AML-193 (cell line): ENCODE measurements at places on chromosomes 6 and 20.

DNA sequence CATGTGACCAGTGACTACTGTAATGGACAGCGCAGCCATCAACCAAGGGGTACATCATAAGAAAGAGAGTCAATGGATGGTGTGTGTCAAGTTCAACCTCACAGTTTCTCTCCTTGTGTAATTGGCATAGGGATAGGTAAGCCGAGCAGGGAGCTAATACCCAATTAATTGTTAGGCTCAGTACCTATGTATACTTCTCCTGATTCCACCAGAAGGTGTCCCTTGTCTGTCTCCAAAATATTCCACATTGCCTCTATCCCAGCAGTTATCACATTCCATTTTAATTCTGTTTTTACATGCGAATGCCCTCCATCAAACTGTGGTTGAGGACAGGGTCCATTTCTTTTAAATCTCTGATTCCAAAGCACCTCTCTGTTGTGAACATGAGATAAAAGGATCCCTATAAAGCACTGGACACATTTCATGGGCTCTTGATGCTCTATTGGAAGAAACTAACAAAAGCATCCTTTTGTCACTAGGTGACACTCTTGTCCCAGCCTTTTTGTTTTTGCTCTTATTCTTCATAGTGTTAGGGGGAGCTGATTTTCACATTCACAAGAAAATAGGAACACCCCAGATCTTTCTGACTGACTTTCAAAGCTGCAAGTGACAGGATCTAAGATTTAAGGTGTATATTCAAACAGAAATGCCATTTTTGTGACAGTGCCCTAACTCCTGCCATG is 38.9 kb downstream of the FBXO9 start:
- peak; percentile 15 for DNase-seq

- DNase-seq: peak; percentile 20
These were observed 28.6 kb downstream of the FOXO3 start for GRCh38 chr6:108589244-108589791.

DNA sequence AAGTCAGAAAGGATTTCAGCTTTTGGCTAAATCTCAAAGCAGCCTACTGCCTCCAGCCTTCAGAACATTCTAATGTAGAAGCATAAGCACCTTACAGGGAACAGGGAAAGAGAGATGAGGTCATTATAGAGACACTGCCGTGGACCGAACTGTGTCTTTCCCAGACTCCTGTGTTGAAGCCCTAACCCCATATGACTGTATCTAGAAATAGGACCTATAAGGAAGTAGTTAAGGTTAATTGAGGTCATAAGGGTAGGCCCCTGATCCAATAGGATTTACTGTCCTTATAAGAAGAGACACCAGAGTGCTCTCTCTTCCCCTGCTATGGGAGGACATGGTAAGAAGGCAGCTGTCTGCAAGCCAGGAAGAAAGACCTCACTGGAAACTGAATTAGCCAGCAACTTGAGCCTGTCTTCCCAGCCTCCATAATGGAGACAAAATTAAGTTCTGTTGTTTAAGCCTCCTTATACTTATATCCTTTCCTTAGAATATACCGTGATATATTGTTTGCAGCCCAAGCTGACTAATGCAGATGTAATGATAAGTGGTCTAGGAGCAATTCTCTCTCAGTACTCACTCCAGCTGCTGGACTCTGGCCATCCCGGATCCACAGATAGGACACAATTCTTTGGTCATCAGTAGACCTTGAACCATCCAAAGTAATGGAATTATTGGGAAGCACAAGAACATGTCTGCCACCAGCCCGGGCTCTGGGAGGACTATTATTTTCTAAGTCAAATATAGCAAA is 71.4 kb downstream of the ALDH5A1 start:
- no peak for DNase-seq

DNA sequence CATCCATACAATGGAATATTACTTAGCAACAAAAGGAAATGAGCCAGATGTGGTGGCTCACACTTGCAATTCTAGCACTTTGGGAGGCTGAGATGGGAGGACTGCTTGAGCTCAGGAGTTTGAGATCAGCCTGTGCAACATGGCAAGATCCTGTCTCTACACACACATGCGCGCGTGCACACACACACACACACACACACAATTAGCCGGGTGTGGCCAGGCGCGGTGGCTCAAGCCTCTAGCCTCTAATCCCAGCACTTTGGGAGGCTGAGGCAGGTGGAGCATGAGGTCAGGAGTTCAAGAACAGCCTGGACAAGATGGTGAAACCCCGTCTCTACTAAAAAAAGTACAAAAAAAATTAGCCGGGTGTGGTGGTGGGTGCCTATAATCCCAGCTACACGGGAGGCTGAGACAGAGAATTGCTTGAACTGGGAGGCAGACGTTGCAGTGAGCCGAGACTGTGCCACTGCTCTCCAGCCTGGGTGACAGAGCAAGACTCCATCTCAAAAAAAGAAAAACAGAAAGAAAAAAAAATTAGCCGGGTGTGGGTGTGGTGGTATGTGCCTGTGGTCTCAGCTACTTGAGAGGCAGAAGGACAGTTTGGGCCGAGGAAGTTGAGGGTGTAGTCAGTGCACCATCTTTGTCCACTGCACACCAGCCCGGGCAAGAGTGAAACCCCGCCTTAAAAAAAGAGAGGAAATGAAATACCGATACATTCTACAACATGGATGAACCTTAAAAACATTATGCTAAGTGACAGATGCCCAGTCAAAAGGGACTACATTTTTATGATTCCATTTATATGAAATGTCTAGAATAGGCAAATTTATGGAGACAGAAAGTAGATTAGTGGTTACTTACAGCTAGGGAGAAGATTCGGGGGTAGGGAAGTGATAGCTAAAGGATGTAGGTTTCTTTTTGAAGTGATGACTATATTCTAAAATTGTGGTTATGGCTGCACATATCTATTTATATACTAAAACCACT is 52.5 kb downstream of the RBL1 start:
- no peak for DNase-seq

DNA sequence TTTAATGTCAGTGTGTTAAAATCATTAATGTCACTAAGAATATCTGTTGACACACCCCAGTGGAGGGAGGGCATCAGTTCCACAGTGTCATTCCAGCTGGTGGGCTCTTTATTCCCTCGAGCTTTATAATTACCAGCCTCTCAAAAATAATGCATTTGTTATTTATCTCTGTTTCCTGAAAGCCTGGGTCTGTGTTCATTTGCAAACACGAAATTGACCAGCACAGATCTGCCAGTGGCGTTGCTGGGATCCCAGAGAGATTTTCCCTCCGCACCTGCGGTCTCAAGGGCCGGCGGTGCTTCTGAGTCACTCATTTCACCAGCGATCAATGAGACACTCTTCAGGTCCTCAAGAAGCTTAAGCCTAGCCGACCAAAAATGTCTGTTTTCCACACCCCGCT is 5.7 kb upstream of the PYGB start:
- no peak for DNase-seq

DNA sequence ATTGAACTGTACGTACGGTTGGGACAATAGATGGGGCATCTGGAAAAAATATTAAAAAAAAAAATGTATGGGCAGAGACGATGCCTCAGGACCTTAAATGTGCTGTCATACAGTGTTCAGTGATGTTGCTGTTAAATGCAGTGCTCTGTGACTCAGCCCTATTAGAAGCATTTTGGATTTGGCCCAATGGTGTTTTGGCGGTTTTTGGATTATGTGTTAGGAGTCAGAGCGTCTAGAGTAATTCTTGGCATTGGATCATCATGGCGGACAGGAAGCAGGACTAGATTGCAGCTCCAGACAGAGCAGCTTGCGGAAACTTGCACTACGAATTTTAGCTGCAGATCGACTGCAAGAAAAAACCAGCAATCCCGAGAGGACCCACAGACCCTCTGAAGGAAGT is 280.0 kb downstream of the SOX4 start:
- no peak for DNase-seq

DNA sequence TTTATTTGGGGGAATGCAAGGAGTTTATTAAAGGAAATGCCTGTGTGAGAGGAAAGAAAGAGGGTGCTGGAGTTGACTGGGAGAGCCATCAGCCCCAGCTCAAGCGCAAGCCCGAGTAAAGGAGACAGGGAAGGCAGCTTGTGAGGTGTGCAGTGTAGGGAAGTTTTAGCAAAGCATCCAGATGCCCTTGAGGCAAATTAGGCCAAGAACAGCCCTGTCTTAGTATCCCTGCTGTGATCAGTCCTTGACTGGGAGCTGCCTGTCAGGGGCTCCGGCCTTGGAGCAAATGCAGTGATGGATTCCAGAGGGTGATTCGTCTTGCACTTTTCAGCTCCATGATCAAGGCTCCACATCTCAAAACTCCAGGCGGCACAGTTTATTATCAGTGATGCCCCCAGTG is 561.7 kb downstream of the KIF16B start:
- no peak for DNase-seq
